ENCODE measurements at places on chromosomes 5 and 9.

GRCh38 chr5:143679777-143680176 is 132.2 kb upstream of the HMHB1 start:
- no peak for DNase-seq

- DNase-seq = no peak
These were observed 65.2 kb downstream of the MCCC2 start for GRCh38 chr5:71652349-71652748.

GRCh38 chr5:143737062-143737461 is 74.9 kb upstream of the HMHB1 start:
- DNase-seq = no peak

- DNase-seq = no peak
These were observed 149.1 kb downstream of the TLE1 start for GRCh38 chr9:81540142-81540710.

DNA sequence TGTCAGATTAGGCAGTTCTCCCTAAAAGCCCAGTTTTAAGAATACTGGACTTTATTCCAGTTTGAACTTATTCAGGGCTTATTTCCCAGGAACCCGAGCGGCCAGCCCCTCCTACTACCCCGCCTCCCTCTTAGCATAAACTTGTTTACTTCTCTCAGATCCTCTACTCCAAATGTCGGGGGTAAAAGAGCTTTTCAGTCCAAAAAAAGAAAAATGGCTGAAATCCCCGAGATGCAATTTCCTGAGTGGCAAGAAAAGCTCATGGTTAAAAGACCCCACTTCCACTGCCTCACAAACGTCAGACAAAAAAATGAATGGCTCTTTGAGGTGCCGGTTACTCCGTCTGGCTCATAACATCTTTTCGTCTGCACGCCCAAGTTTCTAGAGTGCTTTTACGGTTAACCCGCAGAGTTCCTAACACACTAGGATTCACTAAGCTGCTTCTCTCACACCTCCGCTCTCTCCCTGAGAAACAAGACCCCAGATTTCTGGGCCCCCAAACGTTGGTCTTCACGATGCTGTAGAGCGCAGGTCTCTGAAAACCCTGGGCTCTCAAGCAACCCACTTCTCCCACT is 402 bp downstream of the BRD8 start:
- DNase-seq = no peak

- DNase-seq = no peak
These were observed 798.8 kb downstream of the CDH9 start for GRCh38 chr5:26239588-26239987.

DNA sequence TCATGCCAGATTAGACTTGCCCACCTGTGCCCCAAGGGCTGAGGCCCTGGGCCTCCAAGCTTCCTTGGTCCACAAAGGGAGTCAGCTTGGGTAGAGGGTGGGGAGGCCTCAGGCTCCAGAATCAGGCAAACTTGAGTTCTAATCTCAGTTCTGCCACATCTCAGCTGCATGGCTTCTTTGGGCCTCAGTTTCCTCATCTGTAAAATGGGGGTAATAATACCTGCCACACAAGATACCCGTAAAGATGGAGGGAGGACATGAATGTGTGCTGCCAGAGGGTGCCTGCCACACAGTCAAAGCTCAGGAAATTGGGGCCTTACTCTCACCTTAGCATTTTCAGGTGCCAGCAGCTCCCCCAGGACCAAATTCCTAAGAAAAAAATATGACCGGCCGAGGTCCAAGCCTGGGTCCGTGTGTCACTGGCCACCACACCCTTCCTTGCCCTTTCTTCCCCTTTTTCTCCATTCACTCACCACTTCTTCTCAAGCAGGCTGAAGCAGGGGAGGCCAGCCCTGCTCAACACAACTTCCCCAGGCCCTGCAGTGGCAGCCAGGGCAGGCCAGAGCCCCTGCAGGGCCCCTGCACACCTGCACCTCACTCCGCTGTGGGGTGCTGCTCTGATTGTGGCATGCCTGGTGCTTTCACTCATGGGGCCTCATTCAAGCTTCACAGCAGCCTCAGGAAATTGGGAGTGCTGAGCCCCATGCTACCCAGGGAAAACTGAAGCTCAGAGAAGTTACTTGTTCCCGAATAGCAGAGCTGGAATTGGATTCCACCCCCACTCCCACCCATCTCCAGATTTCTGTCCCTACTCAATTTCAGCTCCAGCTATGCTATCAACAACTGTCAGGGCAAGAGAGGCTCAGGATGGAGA is 3.9 kb downstream of the RGS14 start:
- DNase-seq = no peak

GRCh38 chr5:123099514-123100151 is 10.6 kb downstream of the PRDM6 start:
- no peak for DNase-seq

GRCh38 chr5:95439801-95440493 is 48.8 kb downstream of the FAM81B start:
- no peak for DNase-seq

DNA sequence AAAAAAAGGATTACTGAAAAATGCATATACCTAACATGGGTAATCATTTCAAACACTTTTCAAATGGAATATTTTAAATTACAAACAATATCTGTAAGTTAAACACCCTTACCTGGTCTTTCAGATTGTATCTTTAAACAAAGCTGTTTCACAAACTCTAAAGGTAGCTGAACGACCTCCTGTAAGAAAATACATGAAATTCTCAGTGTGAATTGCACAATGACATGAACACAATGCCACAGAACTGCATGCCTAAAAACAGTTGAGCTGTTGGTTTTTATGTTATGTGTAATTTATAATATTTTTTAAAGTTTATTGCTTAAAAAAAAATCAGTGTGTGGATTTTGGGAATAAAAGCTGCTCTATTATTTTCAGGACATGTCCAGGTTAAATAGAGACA is 17.5 kb downstream of the IPPK start:
- DNase-seq = no peak

DNA sequence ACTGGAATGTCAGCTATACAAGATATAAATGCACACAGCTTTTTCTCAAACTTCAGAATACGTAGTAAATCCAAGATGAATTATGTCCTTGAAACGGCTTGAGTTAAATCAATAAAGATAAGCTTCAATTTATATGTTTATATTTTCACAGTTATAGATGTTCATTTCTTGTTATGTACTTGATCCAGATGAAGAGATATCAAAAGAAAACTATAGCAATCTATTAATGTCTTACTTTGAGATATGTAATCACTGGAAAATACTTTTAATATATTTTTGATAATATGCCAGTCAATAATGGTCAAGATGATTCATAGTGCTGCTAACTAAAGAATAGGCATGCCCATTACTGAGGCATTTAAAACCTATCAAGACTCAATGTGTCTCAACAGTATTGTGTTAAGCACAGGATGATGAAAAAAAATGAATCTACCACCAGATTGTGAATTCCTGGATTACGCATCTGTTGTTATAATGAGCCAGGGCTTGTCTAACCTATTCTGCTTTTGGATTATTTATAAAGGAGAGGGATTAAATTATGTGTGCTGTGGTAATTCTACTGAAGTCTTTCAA is 372.6 kb upstream of the PRR16 start:
- DNase-seq = no peak

GRCh38 chr5:66814146-66814991 is 218.2 kb downstream of the MAST4 start:
- no peak for DNase-seq

GRCh38 chr9:137295238-137295811 is 6.7 kb downstream of the NRARP start:
- DNase-seq = no peak

DNA sequence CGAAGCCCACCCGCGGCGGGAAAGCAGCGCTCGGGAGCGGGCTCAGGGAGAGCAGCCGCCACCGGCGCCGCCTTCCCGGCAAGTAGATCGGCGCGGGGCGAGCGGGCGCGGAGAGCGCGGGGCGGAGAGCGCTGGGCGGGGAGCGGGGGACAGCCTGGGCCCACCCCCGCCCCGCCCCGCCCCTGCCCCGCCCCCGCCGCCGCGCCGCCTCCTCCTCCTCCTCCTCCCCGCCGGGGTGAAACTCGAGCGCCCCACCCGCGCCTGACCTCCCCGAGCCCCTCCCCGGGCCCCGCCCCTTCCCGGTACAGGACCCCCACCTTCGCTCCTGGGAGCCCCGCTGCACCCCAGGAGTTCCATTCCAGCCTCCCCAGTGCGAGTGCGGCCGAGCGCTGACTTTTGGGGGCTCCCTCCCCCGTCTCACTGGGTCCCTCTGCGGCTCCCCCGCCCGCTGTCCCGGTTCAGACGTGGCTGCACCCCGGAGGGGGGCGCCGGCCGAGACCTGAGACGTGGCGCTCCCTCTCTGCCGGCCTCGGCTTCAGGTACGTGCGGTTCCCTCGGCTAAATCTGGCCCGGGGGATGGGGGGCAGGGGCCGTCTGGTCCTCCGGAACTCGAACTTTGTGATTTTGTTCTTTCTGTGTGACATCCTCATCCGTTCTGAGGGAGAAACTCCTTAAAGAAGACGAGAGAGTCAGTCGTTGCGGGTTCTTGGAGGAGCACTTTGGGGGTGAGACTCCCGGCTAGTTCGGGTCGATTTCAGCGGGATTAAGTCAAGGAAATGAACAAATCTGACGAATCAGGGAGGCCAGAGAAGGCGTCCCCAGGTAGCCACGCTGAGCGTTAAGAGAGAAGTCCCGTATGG is at the start of gene SEMA5A:
TSS of gene SEMA5A (minus strand) at position 84 of the 860 bp plus-strand sequence. CDS start 166,129 bp downstream, outside the sequence.
- DNase-seq = no peak

DNA sequence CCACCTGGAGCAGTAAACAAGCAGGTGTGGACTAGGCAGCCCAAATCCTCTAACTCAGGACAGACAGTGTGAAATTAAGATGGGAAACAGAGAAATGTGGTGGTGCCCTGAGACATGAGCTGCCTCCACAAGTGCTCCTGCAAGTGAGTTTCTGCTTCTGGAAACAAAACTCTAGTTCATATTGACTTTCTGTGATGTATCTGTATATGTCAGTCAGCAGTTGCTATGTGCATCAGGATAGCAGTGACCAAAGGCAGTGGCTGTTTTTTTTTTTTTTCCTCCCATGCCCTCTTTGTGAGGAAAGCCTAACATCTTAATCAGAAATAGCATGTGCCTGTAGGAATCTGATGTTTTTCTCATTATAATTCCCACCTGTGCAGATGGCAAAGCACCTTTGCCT is 318.4 kb upstream of the SEMA6A start:
- no peak for DNase-seq

GRCh38 chr9:88684046-88684445 is 149.1 kb downstream of the NXNL2 start:
- no peak for DNase-seq

DNA sequence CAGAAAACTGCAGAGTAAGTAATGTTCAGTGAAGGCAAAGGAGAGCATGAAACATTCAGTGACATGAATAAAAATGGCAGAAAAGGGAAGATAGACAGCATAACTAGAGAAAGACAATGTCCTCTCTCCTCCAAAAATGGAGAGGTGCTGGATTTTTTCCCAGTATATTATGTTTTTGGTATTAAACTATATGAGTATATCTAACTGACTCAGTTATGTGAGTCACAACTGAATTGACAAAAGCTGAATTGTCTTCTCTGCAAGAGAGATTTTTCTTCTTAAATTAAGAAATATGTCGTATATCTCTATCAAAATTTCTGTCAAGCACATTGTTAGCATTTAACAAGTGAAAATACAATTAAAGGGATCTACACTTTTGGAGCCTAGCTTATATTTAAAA is 375.1 kb downstream of the CHSY3 start:
- no peak for DNase-seq

DNA sequence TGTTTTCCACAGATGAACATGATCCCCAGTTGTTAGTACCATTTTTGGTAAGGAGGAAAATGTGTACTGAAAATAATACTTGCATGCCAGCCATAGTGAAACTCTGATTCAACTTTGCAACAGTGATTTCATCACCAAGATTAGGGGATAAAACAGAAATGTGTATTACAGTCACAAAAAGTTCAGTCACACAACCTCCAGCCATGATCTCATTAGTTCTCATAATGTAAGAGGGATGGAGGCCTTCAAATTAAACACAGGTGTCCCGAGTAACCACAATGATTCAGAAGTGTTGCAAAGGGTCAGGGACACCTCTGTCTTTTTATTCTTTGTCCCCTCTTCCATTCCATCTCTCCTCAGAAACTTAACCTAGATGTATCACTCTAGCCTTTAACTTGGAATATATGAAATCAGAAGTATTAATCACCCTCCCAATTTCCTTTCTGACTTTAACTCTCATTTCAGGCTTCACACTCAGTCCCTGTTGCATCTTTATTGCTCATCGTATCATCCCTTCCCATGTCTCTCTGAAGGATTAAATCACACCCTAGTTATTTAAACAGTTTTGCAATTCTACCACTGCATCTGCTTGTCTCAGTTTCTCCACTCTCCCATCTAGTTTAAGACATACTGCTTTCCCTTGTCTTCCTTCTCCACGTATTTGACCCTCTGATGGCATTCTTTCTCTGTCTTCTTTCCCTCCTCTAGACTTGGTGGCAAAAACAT is 291.2 kb downstream of the ADAMTS6 start:
- DNase-seq = no peak

GRCh38 chr5:145872486-145872885 is 328 bp downstream of the GRXCR2 start:
- no peak for DNase-seq

DNA sequence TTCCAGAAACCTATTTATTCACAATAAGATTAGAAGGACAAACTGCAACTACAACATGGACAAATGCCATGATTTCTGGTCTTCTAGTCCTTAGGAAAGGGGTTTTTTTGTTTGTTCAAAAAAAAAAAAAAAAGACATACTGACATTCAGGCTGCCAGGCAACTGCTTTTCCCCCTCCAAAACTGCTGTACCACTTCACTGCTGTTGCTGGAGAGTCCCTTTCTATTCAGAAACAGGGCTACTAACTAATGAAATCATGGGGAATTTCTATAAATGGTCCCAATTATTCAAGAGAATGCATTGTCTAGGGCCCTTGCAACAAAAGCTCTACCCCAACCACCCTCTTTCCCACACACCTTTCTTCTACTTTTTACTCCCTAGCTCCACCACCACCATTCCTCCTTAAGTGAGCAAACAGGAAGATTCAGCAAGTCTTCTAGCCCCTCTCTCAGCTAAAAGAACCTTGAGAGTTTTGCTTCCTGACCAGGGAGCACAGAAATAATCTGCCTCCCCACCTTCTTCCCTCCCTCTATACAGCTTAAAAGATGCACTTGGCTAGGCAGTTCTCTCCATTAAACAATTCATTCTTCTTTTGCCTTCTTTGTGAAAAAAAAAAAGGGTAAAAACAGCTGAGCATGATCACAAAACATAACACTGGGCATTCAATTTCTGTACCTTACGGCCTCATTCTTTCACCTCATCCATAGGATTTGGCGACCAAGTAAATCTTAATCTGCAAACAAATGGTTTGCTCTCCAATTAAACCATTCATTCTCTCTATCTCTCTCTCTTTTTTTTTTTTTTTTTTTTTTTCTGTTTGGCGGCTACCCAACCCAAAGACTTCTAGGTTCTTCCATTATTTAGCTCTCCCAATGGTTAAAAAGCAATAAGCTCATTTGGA is 13.8 kb downstream of the ZNF608 start:
- no peak for DNase-seq

GRCh38 chr5:136159457-136159856 is 26.8 kb downstream of the SMAD5 start:
- DNase-seq = no peak

- no peak for DNase-seq
These were observed 13.5 kb upstream of the KIF27 start for GRCh38 chr9:83934569-83935275.

- DNase-seq = no peak
These were observed 147.1 kb downstream of the ZNF608 start for GRCh38 chr5:124599028-124599973.
